Esophagus muscularis mucosa (tissue), 4 donors: ENCODE measurements at places on chromosomes 5 and 9. TPM values are rescaled to one million over a fixed set of nuclear protein-coding genes. Genes with fewer than 3 reads are reported as not detected.

- peak; percentile 34 for DNase-seq
Observed at GRCh38 chr5:77280036-77280435, 69.6 kb downstream of the PDE8B start.

- DNase-seq = no peak
Observed at GRCh38 chr9:95218773-95219172, 98.7 kb downstream of the FANCC start.

The SPINK6 gene
- total RNA-seq = not detected

GRCh38 chr5:125848751-125849150, 574.5 kb upstream of the GRAMD2B start:
- no peak for DNase-seq

- DNase-seq = no peak
Observed at GRCh38 chr9:92860867-92861266, 17.0 kb downstream of the ZNF484 start.

- no peak for DNase-seq
Observed at GRCh38 chr9:26157411-26157810, 479.2 kb upstream of the TUSC1 start.

The SSBP2 gene
- 77.7 TPM for total RNA-seq

The PAX5 gene
- not detected for total RNA-seq

The PDCD1LG2 gene
- 4.2 TPM for total RNA-seq

GRCh38 chr5:172509405-172509781, 55.1 kb upstream of the SH3PXD2B start:
- DNase-seq = peak; percentile 50

GRCh38 chr9:130987738-130988399, 21.1 kb upstream of the LAMC3 start:
- no peak for DNase-seq

The DCTN4 gene
- total RNA-seq = 49.8 TPM

The GARNL3 gene
- total RNA-seq = 17.9 TPM

The ITGA2 gene
- 6.1 TPM for total RNA-seq

DNA sequence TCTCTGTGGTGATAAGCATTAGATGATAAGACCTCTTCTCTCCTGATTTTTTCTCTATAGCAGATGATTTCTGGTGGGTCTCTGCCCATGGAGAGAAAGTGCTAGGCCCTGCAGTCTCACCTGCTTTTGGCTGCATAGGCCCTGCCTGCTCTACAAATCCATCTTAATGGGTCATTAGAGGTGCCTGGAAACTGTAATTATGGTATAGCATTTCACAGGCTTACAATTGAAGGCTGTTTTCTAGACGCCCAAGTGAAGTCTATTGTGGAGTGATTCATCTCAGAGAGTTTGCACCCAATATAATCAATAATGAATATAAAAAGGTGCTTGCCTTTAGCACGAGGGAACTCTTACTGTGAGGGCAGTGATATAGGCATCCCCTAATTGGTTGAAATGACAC, 33.8 kb downstream of the NEUROG1 start:
- no peak for DNase-seq

- peak; percentile 81 for DNase-seq
Observed at GRCh38 chr9:86764221-86764624, 183.1 kb downstream of the GAS1 start.

The KCNN2 gene
- 6.5 TPM for total RNA-seq

The HTR1A gene
- not detected for total RNA-seq

- no peak for DNase-seq
Observed at GRCh38 chr5:174358276-174358675, 312.8 kb downstream of the NSG2 start.

The TUSC1 gene
- total RNA-seq = 43.5 TPM

The IFNA13 gene
- total RNA-seq = not detected

- DNase-seq = no peak
Observed at GRCh38 chr5:33494466-33494865, 53.7 kb downstream of the TARS1 start.

The CCNI2 gene
- 0.39 TPM for total RNA-seq

DNA sequence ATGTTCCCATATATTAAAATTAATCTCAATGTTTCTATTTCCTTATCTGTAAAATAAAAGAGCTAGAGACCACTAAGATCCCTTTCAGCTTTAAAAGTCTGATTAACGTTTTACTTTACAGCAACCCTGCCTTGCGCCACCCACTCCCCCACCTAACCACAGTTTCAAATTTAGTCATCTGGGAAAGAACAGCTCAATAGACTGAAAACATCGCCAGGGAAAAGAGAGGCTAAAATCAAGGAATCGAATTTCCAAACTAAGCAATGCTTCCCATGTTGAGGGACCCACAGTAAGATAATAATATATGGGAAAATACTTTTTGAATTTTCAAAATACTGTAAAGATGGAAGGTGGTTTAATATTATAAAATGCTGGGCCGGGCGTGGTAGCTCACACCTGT, 6.6 kb downstream of the SAXO1 start:
- DNase-seq = no peak
